ENCODE measurements at places on chromosomes 7 and 10.

DNA sequence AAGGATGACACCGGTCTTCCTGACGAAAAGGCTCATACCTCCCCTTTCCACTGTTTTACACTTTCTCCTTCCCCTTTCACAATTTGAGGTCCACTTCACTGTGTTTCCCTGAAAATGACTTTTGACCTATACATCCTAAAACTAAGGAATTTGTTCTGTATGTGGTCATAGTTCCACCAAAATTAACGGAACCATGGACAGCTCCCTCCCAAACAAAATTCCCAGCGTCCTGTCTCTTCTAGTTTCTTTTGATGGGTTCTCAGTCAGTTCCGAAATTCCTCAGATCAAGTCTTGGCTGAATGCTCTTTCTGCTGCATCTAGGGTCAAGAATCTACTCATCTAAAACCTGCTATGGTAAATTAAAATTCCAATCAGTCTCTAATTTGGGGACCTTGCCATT lies 1191.9 kb downstream of the CNTNAP2 start:
- DNase-seq: no peak

DNA sequence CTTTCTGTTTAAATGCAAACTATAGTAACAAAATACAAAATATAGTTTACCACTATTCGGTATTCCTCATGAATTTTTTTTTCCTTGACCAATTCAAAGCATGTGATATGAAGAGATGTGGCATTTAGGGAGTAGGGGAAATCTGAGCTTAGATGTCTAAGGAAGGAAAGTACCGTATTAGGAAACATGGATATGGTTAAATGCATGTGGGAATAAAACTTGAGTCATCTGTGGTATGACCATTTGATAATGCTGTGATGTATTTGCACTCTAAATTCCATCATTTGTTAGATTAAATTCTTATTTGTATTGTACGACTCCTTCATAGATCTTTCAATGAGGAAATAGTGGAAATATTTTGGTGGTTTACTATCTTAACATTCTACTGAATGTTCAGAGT lies 19.7 kb downstream of the AHR start:
- DNase-seq: no peak

GRCh38 chr10:132712743-132713142 lies 73.2 kb downstream of the NKX6-2 start:
- no peak for DNase-seq

- DNase-seq: no peak
Observed at GRCh38 chr10:120460186-120460585, 3.2 kb downstream of the PLPP4 start.

GRCh38 chr7:15658247-15658646 lies 28.2 kb downstream of the MEOX2 start:
- no peak for DNase-seq

DNA sequence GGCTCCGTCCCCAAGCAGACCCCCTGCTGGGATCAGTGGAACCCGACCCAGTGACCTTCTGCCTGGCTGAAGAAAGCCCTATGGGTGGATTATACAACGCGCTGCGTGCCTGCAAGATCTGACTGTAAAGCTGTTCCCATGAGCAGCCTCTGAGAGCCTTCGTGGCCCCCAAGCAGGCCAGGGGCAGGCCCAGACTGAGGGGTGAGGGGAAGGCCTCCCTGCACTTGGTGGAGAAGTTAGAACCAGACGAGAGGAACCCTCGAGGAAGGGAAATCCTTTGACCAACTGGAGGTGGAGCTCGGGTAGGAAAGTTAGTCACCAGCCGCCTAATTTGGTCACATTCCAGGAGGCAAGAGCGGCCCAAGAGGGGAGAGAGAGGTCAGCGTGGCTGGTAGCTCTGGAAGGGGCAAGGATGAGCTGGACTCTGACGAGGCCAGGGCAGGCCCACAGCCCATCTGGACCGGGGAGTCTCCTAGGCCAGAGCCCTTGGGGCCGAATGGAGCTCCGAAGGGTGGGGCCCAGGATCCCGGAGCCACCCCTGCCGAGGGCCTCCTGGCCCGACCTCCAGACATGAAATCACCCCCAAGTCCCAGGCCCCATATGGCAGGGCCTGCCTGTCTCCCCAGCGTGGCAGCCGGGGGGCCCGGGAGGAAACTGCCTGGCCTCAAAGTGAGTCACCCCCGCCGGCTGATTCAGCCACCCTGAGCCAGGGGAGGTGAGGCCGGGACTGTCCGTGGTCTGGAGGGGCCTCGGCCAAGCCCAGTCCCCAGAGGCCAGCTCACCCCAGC lies 23.3 kb upstream of the PDGFA start:
- DNase-seq: no peak

- no peak for DNase-seq
Observed at GRCh38 chr10:78212786-78213175, 179.1 kb downstream of the RPS24 start.

DNA sequence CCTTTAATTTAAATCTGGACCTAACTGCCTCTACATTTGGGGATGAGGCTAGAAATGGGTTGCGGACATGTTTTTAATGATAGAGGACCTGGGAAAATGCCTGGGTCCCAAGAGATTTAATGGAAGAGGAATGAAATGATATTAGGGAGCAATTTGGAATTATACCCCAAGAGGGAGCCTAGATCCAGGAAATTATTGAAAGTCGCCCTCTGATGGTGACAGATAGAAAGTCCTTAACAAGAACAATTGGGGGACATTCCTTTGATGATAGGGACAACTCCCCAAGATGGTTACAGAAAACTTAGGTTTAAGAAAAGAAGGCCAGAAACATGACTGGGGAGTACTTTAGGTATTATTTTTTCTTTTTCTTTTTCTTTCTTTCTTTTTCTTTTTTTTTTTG lies 9.5 kb upstream of the TSGA13 start:
- DNase-seq: peak; percentile 7

GRCh38 chr7:18235819-18236218 lies 208.2 kb upstream of the PRPS1L1 start:
- no peak for DNase-seq

- DNase-seq: no peak
Observed at GRCh38 chr10:23533212-23533611, 94.3 kb downstream of the OTUD1 start.

DNA sequence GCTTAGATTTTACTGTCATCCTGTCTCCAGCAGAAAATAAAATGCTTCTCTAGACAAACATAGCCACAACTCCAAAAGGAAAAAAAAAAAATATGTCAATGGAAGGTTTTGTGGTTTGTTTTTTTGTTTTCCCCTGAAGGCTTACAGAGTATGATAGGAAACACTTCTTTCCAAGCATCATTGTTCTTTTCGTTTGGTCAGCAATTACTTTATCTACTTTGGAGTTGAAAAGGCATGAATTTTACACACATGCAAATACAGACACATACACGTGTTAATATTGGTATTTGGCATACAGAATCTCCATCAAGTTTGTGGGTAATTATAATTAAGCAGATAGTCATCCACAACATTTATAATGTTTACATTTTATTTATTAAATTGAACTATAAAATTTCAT lies 496.9 kb upstream of the MBL2 start:
- DNase-seq: no peak

DNA sequence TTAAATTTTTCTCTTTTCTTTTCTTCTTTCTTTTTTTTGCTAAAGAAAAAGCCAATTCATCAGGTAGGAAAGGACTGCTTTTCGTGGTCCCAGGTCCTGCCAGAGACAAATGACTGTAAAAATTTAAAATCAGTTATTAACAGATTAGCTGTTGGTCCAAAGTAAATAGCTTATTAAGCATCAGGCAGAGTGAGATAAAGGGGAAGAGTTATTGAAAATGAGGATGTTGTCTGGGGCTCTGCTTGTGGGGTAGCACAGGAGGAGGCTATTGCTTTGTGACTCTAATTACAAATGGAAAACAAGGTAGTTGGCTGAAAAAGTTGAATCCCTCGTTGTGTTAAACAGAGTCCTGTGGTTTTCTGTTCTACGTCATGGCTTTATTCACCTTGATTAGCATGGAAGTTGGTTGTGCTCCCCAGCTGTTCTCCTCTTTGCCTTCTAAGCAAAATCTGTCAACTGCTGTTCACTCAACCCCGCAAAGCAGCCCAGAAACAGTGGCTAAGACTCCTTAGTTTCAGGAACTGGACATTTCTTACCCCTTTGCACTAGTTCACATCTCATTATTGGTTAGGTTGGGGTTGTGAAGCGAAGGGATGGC lies 128.9 kb downstream of the SNX10 start:
- DNase-seq: no peak

GRCh38 chr7:152871678-152872060 lies 112.1 kb downstream of the ACTR3B start:
- DNase-seq: no peak

- DNase-seq: no peak
Observed at GRCh38 chr7:154748089-154748786, 254.7 kb downstream of the PAXIP1 start.

GRCh38 chr7:37191797-37192196 lies 256.9 kb downstream of the ELMO1 start:
- no peak for DNase-seq

- DNase-seq: no peak
Observed at GRCh38 chr10:118798231-118798662, 43.5 kb upstream of the CACUL1 start.

GRCh38 chr10:100986952-100987684 lies at the start of the genes MRPL43 and TWNK:
Gene MRPL43 (minus strand): TSS chr10:100987497. CDS start chr10:100987443, 54 bp downstream.
Gene TWNK (plus strand): TSS chr10:100987543. CDS start chr10:100988211, 668 bp downstream.
- peak; percentile 41 for DNase-seq

GRCh38 chr7:20507157-20507556 lies 108.3 kb upstream of the ABCB5 start:
- DNase-seq: no peak

DNA sequence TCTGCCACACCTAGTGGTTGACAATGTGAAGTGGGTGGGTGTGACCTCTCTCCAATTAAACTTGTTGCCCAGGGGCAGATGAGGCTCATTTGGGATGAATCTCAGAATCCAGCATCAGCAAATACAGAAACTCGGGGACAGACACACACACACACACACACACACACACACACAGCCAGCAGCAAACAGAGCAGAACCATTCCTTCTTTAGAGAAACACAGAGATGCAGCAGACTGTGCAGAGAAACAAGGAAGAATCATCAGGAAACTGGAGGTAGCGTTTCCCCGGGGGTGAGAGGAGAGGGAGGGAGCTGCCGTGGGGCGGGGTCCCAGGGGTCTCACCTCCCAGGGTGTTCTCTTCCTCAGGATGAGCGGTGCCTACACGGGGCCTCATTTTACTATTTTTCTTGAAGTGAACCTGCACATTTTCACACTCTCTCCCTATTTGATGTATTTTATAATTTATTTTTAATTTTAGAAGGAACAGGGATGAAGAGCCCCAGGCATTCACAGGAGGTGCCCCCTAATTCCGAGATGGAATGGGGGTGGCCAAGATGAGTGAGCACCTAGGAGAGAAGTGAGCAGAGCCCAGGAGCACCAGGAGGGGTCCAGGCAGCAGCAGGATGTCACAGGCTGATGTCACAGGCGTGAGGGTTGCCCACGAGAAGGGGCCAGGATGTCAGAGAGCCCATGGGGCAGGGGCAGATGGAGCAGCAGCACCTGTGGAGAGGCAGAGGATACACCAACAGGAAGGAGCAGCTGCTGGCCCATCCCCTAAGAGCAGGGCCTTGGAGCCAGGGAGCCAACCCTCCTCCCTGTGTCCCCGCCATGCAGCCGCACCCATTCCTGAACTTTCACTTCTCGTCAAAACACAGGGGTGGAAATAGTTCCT lies 85.3 kb upstream of the PPP2R2D start:
- DNase-seq: no peak

GRCh38 chr7:101814081-101814990 lies 3.1 kb upstream of the CUX1 start:
- DNase-seq: peak; percentile 52

GRCh38 chr7:32891043-32891799 lies at the start of gene KBTBD2:
Gene KBTBD2 (minus strand): TSS chr7:32891760. CDS start chr7:32879604, 12,156 bp downstream.
- peak; percentile 85 for DNase-seq

- peak; percentile 16 for DNase-seq
Observed at GRCh38 chr10:128161031-128161430, 34.8 kb upstream of the MKI67 start.

DNA sequence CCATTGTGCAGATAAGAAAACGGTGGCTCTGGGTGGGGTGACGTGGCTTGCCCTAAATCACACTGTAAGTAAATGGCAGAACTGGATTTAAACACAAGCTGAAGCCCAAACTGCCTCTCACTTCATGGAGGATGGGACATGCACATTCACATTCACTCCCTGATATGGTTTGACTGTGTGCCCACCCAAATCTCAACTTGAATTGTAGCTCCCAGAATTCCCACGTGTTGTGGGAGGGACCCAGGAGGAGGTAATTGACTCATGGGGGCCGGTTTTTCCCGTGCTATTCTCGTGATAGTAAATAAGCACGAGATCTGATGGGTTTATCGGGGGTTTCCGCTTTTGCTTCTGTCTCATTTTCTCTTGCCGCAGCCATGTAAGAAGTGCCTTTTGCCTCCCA lies 32.4 kb downstream of the CHST15 start:
- DNase-seq: no peak

DNA sequence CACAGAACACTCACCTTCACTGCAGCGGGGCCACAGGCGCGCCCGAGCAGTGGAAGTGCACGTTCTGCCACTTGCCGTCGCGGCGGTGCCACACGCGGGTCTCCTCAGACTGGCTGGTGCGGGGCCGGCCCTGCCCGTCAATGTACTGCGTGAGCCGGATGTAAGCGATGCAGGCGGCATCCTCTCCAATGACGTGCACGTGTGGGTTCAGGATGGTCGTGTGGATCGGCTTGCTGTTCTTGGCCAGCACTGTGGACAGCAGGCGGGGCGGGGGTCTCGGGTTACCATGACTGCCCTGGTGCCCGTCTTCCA lies 19.2 kb downstream of the YKT6 start:
- DNase-seq: no peak

DNA sequence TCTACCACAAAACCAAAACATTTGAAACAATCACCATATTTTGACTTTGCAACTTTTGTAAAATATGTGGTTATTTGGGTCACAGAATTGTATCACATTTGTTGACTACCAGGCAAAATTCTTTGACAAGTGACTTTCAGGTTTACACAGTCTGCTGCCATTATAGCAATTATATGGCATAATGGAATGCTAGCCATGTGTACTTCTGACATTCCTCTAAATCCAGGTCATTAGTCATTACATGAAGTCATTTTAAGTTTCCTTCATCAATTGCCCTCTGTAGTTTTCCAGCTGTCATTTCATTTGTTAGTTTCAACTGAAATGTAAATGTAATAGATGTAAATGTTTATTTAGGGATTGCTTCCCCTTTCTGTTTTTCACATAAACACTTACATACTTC lies 137.5 kb downstream of the IMMP2L start:
- no peak for DNase-seq

DNA sequence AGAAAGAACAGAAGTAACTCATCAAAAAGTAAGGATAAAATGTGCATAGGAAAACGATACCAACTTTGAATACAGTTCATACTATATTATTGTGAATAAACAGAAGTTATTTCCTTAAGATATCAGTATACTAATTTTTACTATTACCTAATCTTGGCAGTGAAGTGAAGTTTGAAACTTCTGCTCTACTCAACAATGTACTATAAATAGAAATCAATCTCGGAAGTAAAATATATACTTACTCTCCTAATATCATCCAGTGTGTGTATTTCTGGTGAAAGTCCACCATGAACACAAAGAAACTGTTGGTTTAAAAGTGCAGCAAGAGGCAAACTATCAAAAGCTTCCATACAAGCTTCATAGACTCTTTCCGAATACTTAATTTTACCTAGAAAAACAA lies 24.6 kb downstream of the PPP3CB start:
- no peak for DNase-seq

Data from GF-D8 (cell line).